ENCODE measurements at places on chromosomes 2 and 18. TPM values are rescaled to one million over a fixed set of nuclear protein-coding genes. Genes with fewer than 3 reads are reported as not detected.

The CD207 gene
- total RNA-seq: not detected

The G6PC2 gene
- not detected for total RNA-seq

The HOXD9 gene
- not detected for total RNA-seq

The CNGA3 gene
- not detected for total RNA-seq

The HRH4 gene
- total RNA-seq: 0.12 TPM

- DNase-seq: no peak
These were observed 43.0 kb downstream of the STAT1 start for GRCh38 chr2:190970873-190971506.

DNA sequence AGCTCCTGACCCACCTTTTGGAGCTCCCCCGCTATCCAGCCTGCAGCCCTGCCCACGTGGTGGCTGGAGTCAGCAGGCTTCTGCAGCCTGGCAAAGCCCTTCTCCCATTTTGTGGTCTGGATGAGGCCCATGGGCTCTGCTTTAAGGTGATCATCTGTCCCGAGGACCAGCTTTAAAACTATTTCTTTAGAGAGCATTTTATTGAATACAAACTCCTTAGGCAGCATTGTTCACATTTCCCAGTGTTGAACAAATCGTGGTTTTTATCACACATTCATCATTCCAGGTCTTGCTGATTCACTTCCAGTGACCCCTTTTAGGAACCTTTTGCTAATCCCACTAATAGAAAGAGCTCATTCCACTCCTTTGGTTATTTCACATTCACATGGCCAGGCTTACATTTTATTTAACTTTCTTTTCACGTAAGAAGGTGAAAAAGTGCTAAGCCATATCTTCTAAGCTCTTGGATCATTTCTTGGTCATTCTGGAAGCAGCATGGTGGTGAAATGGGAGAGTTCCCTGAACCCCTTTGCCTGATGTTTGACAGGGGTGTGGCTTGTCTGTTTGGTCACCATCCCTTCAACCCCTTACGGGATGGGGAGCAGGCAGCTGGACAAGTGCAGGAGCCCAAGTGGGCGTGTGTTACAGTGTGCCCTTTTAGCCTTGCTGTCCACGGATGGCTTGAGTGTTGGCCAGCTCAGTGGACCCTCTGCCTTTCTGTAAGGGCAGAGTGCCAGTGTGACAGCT lies 80.4 kb upstream of the RAPGEF4 start:
- peak; percentile 98 for DNase-seq

GRCh38 chr2:23360571-23361125 lies 24.3 kb upstream of the KLHL29 start:
- no peak for DNase-seq

- DNase-seq: no peak
These were observed 31.9 kb downstream of the KIDINS220 start for GRCh38 chr2:8805278-8806210.

GRCh38 chr2:216114382-216114713 lies 5.2 kb downstream of the XRCC5 start:
- no peak for DNase-seq

GRCh38 chr18:23519734-23520133 lies 16.4 kb downstream of the RMC1 start:
- DNase-seq: no peak

DNA sequence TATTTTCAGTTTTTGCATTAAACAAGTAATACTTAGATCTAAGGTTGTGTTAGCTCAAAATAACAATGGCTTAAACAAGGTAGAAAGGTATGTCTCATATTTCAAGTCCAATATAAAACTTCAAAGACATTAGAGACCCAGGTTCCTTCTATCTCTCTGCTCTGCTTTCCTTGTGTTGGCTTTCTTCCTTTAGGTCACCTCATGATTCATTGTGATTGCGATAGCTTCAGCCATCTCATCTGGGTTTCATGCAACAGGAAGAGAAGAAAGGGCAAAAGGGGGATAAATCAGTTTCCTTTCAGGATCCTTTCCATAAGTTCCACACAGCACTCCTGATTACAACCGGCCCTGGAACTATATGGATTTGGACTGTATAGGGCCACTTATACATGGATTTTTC lies 16.0 kb upstream of the TBR1 start:
- no peak for DNase-seq

DNA sequence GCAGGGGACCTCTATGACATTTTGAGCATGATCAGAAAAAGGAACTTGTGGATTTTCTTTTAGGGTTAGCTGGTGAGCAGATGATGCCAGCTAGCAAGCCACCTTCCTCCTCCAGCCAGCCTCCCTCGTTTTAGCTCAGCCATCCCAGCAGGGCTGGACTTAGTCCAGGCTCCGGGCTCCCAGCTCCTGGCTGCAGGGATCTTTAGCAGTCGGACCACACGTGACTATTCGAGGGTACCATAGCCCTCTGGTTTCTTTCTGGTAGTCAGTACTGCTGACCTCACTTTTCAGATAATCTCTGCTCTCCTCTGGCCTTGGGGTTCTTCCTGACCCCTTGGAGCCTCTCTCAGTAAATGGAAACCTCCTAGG lies 31.8 kb downstream of the NCK2 start:
- no peak for DNase-seq

- DNase-seq: no peak
These were observed 21.9 kb upstream of the ICOS start for GRCh38 chr2:203914546-203915182.

DNA sequence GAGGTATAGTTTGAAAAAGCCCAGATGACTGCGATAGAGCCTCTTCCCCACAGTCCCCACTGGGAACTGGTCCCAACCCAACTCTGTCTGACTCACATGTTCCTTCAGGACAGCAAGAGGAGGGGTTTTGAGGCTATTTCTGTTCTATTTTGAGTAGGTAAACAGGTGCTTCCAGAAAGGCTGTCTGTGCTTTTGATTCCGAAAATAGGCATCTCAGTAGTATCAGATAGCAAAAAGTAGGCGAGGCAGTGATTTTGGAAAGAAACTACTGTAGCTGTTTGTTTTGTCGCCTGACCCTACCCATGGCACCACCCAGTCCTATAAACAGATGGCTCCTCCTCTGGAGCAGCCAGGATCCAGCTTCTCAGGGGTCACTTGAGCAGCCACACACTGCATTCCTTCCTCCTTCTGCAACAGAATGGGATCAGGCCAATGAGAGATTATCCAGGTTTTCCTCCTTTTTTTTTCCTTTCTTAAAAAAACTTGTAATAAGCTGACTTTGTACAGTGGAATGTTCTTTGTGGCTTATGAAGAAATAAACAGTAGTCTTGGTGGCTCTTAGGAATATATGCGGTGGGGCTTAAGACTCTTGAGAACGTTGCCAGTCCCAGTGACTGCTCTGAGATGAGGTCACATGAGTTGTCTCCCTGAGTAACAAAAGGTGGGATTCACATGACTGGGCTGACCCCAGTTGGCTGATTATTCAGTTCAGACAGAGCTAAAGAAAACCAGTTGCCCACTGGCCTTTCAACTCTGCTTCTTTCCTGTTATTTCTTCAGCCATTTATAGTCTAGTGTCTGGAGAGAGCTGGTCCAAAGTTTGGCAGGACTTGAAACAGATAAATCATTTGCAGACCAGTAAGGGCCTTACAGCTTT lies 98.6 kb downstream of the KCNS3 start:
- no peak for DNase-seq

Measured in NCI-H460 (cell line).